ENCODE measurements at places on chromosomes 5 and 9. TPM values are rescaled to one million over a fixed set of nuclear protein-coding genes. Genes with fewer than 3 reads are reported as not detected.

The C5orf52 gene
- total RNA-seq, result not detected

The GTF3C4 gene
- total RNA-seq, result 23.1 TPM

The NTNG2 gene
- total RNA-seq, result 1.3 TPM

- DNase-seq, result no peak
These were observed 10.0 kb downstream of the SPARC start for GRCh38 chr5:151676719-151677118.

GRCh38 chr5:123122273-123122672 is 33.2 kb downstream of the PRDM6 start:
- no peak for DNase-seq

- DNase-seq, result no peak
These were observed 1074.4 kb downstream of the CDH9 start for GRCh38 chr5:25964009-25964372.

- no peak for DNase-seq
These were observed 181.8 kb upstream of the MEF2C start for GRCh38 chr5:89064736-89065135.

DNA sequence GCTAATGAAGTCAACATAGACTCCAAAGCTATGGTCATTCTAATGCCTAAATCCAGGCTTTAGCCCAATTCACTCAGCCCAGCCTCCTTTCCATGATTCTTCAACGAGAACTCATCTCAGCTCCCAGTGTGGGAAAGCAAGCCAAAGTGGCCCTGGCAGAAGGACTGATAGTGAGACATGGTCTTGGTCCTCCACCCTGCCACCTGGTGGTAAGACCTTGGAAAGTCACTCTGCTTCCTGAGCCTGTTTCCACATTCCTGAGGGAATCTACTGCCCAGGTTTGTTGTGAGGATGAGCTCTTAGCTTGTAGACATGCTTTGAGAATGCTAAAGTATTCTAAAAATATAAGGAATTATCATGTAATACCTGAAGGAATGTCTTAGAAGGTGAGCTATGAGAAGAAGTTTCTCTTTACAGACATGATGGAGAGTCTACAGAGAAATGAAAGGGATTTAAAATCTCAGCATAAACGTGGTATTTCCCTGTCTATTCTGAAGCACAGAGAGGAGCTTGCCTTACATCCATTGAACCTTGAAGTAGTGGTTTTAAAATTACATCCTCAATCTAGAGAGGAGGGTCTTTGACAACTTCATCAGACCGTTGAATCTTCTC is 173.5 kb downstream of the TRIM32 start:
- no peak for DNase-seq

GRCh38 chr9:33260372-33260771 is 4.1 kb downstream of the BAG1 start:
- no peak for DNase-seq

- DNase-seq, result no peak
These were observed 114.9 kb upstream of the NFIB start for GRCh38 chr9:14428781-14429230.

DNA sequence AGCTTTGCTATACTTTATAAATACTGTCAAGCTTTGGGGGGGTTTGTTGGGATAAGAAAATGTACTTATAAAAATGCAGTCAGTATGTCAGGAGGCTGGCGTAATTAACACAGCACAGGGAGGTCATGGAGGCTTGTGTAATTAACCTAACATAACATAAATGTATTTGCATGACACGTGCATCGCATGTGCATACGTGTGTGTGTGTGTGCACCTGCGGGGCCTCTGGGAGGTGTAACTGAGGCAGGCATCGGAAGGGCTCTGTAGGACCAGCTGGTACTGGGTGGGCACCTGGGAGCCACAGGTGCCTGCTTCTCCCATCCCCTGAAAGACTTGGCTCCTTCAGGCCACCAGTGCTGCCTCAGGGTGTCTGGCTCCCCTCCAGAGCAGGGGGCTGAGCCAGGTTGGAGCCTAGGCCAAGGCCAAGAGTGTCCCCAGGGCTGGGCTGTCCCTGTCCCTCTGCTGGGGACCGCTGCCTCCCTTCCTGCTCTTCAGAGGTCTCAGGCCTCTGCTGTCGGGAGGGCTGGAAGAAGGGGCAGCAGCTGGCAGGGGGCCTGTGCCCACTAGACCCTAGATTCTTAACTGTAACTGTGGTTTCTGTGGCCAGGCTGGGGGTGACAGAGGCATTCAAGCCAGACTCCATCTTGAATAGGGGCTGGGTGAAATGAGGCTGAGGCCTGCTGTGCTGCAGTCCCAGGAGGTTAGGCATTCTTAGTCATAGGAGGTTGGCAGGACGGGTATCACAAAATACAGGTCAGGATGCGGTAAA is 9.0 kb downstream of the FCN2 start:
- DNase-seq, result no peak

DNA sequence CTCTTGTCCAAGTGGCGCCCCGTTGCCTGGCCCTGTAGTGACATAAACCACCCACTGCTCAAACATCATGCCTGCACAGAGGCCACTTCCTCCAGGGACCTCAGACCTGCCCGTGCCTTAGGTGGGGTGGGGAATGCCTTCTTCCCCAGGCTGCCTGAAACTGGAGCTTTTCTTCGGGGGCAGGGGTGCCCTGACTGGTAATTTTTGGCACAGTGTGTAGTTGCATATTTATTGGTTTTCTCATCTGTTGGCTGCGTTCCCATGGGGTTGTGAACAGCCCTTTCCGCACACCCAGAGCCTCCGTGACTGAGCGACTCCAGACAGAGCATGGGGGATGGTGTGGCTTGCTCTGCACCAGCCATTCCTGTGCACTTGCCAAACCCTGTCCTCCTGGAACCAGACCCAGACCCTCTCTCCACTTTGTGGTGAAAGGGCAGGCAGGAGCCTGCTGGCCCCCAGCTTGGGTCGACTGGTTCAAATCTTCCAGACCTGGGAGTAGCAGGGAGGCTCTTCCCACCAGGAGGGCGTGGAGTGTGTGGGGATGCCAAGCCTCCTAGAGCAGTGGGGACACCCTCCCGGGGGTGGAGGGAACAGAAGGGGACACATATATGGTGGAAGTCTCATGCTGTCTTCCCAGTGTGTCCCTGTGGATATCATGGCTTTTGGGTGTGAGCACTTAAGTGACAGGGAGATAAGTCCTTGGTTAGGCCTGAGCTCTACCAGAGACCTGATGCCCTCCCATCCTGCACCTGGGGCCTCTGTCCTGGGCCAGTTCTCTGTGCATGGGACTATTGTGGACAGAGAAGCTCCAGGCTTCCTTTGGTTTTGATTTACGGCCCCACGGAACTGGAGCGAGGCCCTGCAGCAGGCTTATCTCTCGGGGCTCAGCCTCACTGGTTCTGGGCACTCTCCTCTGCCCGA is 39.6 kb downstream of the WNK2 start:
- DNase-seq, result no peak

GRCh38 chr5:146699664-146700418 is 178.7 kb downstream of the PPP2R2B start:
- DNase-seq, result no peak

DNA sequence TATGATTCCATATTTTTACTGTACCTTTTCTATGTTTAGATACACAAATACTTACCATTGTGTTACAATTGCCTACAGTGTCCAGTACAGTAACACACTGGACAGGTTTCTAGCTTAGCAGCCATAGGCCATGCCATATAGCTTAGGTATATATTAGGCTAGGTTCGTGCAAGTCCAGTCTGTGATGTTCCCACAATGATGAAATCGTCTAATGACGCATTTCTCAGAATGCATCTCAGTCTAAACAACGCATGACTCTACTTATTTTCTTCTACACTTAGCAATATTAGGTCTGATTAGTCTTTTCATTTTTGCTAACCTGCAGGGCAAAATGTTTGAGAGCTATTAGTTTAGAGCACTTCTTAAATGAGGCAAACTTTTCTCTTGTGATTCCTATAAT is 22.7 kb downstream of the OR2S2 start:
- DNase-seq, result no peak

Data from CD8-positive, alpha-beta memory T cell (primary cell).